ENCODE measurements at places on chromosomes 11 and 22. TPM values are rescaled to one million over a fixed set of nuclear protein-coding genes. Genes with fewer than 3 reads are reported as not detected.

- peak overlapping the region; percentile 10 for H3K4me3 ChIP-seq
- no peaks in the 10 kb centered on the region for H3K36me3 ChIP-seq
- peaks cover 17% of the 10 kb centered on the region for H3K4me1 ChIP-seq
- H3K27me3 ChIP-seq: no peaks in the 10 kb centered on the region
- peak overlapping the region; percentile 84 for H3K27ac ChIP-seq
Measured at GRCh38 chr11:110069158-110069737, 23.9 kb upstream of the ZC3H12C start.

DNA sequence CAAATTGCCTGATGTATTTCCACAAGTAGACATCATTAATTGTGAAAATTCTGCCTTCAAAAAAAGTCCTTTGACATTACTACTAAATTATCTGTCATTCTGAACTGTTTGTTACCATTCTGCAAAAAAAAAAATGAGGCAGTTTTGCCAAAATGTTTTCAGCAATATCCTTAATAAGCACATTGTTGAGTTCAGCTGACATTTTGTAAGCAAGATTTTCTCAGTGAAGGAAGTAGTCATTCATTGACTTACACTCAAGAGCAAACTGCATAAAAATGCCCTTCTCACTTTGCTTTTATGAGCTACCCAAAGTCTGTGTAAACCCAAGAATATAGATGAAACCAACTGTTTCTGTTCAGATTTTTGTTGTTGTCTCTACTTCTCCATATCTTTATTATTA lies 125.9 kb downstream of the UVRAG start:
- DNase-seq: no peak
- H3K36me3 ChIP-seq: no peaks in the 10 kb centered on the region

DNA sequence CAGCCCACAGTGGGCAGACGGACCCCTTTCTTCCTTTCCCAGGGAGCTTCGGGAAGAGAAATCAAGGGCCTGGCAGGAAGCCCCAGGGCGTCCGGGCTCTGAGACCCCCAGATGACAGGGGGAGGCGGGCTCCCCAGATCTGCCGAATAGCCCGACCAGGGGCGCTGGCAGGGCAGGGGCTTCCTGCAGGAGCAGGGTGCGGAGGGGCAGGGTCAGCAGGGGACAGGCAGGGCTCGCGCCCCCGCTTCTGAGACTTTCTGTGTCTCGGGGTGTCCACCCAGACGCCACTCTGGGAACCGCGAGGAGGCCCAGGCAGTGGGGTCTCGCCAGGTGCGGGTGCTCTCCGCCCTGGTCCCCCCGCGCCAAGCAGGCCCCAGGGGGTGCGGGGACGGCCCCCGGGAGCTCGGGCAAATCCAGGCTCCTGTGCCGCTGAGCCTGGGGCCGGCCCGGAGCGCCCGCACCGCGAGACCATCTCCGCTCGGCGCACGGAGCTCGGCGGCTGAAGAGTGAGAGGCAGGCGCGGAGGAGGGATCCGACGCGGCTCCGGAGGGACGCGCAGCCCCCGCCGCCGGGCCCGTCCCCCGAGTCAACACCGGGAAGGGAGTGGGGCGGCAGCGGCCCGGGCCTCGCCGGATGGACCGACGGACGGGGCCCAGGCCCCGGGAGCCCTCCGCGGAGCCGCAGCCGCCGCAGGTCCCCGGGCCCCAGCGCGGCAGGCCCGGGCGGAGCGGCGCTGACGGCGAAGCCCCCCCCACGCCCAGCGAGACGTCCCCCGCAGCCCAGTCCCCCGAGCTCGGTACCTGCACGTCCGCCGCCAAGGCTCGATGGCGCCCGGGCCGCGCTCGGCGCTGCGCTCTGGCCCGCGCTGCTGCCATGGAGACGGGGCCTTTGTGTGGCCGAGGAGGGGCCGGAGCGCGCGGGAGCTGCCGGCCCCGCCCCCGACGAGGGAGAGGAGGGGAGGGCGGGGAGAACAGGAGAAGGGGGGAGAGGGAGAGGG lies at the start of gene PLXNB2:
Gene PLXNB2 (minus strand): TSS at position 894 of the 997 bp plus-strand sequence. CDS start 17,062 bp downstream, outside the sequence.
- H3K4me1 ChIP-seq: peaks cover 56% of the 10 kb centered on the region
- H3K27ac ChIP-seq: peak within 1 kb of the TSS; percentile 97
- DNase-seq: no peak

DNA sequence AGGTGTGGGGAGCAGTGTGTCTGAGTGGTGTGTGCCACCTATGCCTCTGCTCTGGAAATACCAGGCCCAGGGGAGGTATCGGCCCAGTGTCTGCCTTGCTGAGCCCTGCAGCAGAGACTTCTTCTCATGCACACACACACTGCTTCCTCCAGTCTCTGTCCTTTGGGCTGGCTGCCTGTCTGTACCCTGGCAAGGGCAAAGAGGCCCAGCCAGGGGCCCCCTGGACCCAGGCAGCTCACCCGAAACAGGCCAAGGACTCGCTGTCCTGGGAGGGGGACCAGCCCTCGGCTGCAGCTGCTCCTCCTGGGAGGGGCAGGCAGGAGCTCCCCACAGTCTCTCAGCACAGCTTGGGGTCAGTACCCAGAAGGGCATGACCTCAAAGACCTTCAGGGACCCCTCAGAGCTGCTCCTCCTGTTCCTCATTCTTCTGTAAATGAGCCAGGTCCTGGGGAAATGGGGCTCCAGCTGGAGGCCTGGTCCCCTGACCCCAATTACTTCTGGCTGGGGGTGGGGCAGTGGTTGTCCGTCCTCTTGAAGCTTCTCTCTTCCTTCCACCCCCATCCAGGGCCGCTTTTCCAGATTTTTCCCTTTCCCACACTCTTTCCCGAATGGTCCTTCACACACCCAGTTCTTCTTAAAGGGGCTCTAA lies 24.5 kb upstream of the ALX4 start:
- peaks cover 61% of the 10 kb centered on the region for H3K27me3 ChIP-seq
- no peak for DNase-seq
- no peak overlapping the region for H3K27ac ChIP-seq

DNA sequence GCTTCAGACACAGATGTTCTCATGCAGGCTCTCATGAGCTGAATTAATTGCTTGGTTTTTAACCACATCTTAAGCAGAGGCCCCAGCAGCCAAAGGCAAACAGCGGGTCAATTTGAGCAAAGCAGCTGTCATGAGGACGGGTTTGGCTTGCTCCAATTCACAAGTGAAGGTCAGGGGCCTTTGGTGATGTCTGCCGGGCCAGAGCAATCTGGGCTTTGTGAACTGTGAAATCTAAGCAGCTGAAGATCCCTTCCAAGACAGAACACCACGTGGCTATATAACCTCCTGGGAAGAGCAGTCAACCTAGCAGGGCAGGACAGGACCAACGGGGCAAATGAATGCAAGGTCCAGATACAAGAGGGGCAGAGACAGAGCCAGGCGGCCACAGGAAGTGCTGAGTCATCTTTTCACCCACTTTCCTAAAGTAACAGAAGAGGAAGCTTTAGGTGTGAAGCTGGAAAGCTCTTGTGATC lies 187.3 kb upstream of the B3GAT1 start:
- no peaks in the 10 kb centered on the region for H3K36me3 ChIP-seq
- DNase-seq: no peak
- H3K4me1 ChIP-seq: no peaks in the 10 kb centered on the region
- peaks cover 27% of the 10 kb centered on the region for H3K27me3 ChIP-seq

GRCh38 chr11:465896-466530 lies 15.9 kb downstream of the PTDSS2 start:
- H3K27ac ChIP-seq: no peak overlapping the region
- peaks cover 3% of the 10 kb centered on the region for H3K36me3 ChIP-seq
- no peak for DNase-seq
- peaks cover 19% of the 10 kb centered on the region for H3K4me1 ChIP-seq
- H3K27me3 ChIP-seq: no peaks in the 10 kb centered on the region

DNA sequence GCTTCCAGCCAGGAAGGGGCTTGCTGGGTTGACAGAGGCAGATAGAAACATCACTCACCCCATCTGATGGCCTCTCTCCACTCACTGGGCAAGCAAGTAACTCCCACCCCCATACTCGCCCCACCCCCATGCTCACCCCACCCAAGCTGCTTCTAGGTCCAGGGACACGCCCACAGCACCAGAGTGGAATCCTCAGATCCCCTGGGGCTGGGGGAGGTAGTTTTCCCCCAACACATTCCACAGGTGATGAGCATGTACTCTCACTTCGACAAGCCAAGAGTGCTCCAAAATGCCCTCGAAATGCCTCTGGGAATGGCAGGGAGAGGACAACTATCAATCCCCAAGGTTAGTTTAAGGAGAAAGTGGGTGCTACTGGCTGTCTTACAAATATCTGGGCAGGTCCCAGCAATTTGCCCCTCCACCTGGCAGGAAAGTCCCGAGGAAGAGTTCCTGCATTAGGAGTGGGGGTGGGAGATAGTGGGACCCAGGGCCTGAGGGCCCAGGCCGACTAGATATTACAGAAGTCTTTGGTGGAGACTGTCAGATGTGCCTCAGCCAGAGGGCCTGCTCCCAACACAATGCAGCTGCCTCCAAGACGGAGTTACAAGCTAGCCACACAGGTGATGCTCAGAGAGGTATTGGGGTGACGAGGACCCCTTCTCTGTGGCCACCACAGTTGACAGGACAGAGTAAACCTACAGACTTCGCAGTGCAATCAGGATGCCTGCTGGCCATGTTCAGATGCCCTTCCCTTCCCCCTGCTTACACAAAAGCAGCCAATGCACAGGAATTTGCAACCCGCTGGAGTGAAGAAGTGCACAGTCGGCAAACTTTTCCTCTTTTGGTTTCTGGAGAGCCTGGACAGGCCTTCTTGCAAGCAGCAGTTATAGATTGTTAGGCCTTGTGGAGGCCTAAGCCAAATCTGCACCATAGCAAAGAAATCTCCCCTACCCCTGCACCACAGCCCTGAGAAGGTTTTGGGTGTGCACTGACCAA lies 2.9 kb upstream of the LMO1 start:
- peaks cover 63% of the 10 kb centered on the region for H3K27me3 ChIP-seq
- no peak overlapping the region for H3K27ac ChIP-seq
- DNase-seq: peak; percentile 49
- H3K36me3 ChIP-seq: no peaks in the 10 kb centered on the region
- H3K4me1 ChIP-seq: peaks cover 16% of the 10 kb centered on the region

GRCh38 chr22:31625661-31626426 lies 36.2 kb downstream of the PISD start:
- H3K27me3 ChIP-seq: no peaks in the 10 kb centered on the region
- no peak overlapping the region for H3K4me3 ChIP-seq
- DNase-seq: no peak
- H3K27ac ChIP-seq: no peak overlapping the region
- no peaks in the 10 kb centered on the region for H3K36me3 ChIP-seq
- peaks cover 50% of the 10 kb centered on the region for H3K4me1 ChIP-seq

GRCh38 chr11:38043060-38043459 lies 1445.0 kb upstream of the RAG2 start:
- H3K27ac ChIP-seq: no peak overlapping the region
- H3K4me1 ChIP-seq: peaks cover 3% of the 10 kb centered on the region
- no peaks in the 10 kb centered on the region for H3K36me3 ChIP-seq

Gene SCGB1A1
- not detected for total RNA-seq

Gene NAALAD2
- 1.1 TPM for total RNA-seq

Gene IL17REL
- not detected for total RNA-seq

Gene BET1L
- total RNA-seq: 59.6 TPM

Gene PVALB
- total RNA-seq: not detected

Gene KDM4D
- total RNA-seq: 0.65 TPM

Gene TYR
- not detected for total RNA-seq

Gene TMEM45B
- total RNA-seq: not detected

Measured in chondrocyte (in vitro differentiated cells).